ENCODE measurements at places on chromosomes 7 and 10.

DNA sequence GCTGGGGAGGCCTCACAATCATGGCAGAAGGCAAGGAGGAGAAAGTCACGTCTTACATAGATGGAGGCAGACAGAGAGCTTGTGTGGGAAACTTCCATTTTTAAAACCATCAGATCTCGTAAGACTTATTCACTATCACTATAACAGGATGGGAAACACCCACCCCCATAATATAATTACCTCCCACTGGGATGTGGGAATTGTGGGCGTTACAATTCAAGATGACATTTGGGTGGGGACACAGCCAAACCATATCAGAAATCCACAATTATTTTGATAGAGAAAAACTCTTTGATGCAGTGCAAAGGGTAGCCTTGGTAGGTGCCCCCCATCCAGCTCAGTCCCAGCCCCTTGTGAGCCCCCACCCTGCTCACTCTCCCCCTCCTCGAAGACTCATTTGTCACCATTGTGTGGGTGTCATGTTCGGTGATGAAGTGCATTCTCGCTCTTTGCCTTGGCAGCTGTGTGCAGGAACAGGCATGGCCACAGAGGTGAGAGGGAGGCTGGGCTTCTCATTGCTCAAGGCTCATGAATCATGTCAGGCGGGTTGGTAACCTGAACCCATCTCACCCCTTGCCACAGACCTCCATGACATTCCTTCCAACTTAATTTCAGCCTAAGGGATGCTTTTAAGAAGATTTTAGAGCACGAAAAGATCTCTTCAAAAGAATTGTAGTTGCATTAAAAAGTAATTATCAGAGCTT, 75.9 kb downstream of the BUB3 start:
- DNase-seq: no peak

DNA sequence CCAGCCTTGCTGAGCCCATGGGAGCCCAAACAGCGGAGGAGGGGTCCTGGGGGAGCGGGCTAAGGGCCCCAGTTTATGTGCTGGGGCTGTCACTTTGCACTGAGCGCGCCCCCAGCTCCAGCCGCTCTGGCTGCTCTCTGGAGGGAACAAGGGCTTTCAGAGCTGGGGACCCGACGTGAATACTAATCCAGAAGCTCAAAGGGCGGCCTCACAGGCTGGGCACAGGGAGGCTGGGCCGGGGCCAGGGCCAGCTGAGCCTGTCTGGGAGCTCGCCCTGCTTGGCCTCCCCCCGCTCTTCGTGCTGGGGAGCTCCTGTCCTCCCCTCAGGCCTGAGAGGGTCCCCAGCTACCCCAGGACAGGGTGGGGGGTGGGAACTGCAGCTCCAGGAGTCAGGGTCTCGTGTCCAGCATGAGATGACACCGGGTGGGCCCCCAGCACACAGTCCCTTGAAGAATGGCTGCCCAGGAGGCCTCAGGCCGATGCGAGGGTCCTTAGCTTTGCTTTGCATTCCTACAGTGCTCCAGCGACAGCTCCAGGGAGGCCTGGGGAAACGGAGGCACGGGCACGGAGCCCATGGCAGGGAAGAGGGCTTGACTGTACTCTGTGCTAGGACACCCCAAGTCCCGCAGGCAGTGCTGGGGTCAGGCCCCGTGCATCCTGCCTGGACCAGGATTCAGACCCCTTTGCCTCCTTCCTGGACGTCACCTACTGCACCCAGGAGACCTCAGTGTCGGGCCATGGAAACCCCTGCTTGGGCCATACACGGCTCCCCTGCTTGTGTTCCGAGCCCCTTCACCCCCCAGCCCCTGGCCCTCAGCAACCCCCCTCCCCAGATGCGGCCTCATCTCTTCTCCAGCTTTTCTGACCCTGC, 5.8 kb upstream of the AMZ1 start:
- DNase-seq: no peak

DNA sequence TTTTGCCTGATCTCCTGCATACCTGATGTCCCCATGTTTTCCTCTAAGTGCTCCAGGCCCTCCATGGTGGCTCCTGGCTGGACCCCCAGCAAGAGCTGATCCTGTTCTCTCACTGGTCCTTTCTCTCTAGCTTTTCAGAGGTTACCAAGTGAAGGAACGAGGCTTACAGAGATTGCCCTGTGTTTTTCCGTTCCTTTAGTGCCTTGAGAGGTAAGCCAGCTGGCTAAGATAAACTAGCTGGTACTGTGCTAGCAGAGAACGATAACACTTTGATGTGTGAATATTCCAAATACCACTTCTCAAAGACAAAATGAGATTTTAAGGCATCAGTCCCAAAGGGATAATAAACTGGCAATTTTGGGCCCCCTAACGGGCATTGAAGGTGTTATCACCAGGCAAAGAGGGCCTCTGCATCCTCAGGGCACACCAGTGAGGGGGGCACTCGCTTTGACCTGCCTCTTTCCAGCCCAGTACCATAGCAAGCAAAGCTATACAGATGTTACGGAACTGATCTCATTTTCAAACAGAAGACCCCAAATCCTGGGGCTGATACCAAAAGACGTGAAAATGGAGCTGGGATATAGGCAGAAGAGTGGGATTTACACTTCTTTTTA, 8.4 kb upstream of the CCNY start:
- no peak for DNase-seq

DNA sequence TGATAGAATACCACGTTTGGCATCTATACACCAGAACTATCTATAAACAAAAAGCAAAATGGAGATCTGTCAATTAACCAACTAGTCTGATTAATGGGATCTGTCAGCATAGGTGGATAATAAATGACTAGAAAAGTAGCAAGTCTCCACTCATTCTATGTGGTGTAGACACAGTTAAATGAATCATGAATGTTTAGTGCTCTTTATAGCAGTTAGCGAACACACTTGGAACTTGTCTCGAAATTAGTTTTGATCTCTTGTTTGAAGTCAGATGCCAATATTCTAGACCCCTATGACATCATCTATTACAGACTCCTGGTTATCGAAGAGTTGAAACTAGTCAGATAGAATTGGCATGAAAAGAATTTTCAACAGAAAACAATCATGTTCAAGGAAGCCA, 259.7 kb downstream of the AHR start:
- DNase-seq: no peak

DNA sequence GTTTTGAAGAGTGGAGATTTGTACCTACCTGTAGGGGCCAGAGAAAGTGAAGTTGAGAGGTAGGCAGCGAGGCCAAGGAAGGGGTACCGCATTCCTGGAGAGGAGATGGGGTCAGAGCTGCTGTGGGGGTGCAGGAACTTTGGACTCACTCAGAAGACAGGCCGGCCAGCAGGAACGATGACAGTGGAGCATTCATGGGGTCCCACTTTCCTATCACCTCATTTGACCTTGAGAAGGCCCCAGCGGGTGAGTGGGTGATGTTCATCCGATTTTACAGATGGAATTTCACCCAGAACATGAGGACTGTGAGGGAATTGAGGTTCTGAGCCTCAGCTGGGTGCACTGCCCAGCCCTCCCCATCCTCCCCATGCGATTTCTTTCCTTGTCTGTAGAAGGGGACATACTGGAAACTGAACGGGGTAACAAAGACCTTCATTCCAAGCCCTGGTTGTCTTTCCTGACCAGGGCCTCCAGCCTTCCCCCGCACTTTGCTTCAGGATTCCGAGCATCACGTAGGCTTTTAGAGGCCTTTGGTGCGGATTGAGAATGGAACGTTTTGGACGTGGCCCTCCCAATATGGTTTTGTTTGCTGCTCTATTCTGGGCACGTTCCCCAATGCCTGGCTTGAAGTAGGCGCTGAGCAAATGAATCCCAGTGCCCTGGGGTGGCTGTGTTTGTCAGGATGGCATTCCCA, 87.3 kb downstream of the ADCY1 start:
- DNase-seq: no peak

- DNase-seq: no peak
These were observed 35.4 kb downstream of the CTTNBP2 start for GRCh38 chr7:117837841-117838240.

- DNase-seq: no peak
These were observed 5.7 kb upstream of the EEPD1 start for GRCh38 chr7:36147361-36147760.

GRCh38 chr7:99642027-99642426, 25.3 kb downstream of the ZSCAN25 start:
- no peak for DNase-seq

DNA sequence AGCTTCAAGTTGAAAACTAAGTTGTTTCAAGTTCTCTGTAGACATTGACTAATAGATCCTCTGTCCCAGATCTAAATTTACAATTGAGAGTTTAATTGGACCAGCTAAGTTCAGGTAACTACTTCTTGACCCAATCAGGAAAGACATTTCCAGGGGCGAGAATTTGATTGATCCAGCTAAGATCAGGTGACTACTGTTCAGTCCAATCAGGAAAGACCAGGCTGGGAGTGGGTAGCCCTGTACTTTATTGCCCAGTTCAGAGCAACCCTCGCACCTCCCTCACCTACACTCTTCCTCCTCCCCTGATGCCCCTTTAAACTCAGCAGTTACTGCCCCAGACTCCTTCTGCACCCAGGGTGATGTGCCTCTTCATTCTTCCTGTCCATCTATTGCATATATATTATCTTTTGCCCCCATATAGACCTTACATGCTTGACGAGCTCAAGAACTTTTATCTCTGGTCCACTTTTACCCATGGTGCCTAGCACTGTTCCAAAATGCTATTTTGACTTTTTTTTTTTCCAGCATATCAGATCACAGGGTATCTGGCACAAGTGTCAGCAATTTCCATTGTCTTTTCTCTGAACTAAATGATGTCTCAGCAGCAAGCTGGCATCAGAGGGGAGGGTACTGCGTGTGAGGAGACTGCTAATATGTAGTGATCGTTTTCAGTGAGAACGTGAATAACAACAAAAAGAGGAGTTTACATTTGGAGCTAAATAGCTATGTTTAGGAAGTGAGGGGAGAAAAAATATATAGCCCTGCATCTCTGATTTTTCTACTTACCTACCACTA, 169.4 kb downstream of the KIAA1217 start:
- DNase-seq: no peak

GRCh38 chr10:125692196-125692595, 9.2 kb upstream of the TEX36 start:
- DNase-seq: no peak

DNA sequence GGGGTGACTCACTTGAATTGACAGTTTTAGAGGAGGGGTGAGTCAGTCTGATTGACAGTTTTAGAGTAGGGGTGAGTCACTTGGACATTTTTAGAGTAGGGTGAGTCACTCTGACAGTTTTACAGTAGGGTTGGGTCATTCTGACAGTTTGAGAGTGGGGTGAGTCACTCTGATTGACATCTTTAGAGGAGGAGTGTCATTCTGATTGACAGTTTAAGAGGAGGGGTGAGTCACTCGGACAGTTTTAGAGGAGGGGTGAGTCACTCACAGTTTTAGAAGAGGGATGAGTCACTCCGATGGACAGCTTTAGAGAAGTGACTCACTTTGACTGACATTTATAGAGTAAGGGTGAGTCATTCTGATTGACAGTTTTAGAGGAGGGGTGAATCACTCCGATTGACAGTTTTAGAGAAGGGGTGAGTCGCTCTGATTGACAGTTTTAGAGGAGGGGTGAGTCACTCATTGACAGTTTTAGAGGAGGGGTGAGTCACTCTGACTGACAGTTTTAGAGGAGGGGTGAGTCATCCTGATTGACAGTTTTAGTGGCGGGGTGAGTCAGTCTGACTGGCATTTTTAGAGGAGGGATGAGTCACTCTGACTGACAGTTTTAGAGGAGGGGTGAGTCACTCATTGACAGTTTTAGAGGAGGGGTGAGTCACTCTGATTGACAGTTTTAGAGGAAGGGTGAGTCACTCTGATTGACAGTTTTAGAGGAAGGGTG, 595.9 kb downstream of the DNAJB6 start:
- no peak for DNase-seq

GRCh38 chr10:86234107-86234506, 132.5 kb downstream of the GRID1 start:
- no peak for DNase-seq

DNA sequence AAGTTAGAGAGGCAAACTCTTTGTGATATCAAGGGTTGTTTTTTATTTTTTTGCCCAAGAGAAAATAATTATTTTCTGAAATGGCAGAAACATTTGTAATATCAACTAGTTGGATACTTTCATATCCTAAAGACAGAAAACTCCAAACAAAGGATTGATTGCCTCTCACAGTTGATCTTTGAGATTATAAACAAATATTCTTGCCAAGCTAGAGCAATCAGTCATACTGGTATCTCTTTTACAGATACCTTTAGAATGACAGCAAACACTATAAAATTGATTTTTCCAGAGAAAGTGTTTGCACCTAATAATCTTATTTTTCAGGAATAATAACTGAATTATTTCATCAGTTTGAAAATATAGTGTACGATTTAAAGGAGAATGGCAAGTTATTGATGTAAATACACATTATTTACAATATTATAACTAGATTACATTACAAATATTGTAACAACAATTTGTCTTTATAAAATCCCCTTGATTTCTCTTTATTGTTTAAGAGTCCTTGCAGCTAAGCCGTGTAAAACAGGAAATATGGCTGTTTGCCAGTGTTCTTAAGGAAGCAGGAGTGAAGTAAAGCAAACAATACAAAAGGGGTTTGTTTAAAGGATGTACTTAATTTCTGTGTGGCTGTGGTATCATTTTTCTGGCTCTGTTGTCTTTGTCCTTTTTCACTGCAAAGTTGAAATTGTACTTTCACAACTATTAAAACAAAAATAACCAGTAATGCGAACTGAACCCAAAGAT, 58.4 kb downstream of the MAPK8 start:
- DNase-seq: no peak

DNA sequence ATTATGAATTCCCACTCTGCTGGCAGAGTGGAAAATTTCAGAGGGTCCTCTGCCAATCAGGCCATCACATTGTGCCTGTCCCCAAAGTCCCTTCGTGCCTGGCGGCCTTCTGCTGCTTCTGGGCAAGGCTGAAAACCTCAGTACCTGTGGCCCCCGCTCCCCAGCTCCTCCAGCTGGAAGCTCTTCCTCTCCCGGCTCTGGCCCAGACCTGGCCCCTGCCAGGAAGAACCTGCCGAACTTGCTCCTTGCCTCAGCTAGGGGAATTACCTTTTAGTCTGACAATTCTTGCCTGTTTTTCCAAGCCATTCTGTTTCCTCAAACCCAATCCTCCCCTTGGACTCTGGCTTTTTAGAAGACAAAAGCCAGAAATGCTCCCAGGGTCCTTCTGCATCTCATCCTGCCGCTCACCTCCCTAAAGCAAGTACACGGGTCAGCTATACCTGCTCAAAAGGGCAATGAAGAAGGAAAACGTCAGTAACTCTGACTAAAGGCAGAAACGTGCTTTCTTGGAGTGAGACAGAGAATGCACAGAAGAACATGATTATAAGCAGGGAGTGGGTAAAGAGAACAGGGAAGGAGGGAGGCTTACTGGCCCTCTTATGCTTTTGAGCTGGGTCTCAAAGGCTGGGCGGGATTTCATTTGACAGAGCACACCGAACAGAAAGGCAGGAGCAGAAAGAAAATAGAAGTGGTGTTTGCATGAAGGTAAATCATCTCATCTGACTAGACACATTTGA, 28.1 kb upstream of the TRIL start:
- no peak for DNase-seq

- no peak for DNase-seq
These were observed 22.2 kb downstream of the NRCAM start for GRCh38 chr7:108434010-108434409.
